ENCODE measurements at places on chromosomes 6 and 20. TPM values are rescaled to one million over a fixed set of nuclear protein-coding genes. Genes with fewer than 3 reads are reported as not detected.

The GRM4 gene
- not detected for total RNA-seq

DNA sequence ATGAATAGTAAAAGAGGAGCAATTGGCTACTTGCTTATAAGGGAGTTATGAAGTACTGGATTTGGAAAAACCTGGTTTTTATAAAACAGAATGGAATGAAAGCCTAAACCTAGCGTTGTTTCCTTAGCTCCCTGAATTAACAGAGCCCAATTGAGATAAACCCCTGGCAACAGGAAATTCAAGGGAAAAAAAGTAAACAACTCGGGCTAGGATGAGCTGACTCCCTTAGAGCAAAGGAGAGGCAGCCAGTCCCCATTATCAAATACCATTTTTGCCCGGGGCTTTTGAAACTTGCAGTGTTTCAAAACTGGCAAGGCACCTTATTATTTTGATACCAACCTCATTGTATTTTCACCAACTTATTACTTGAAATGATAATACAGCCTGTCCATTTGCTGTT lies 587.5 kb downstream of the CD109 start:
- DNase-seq = no peak

The CDKN1A gene
- total RNA-seq = 39.5 TPM

GRCh38 chr20:25336561-25337422 lies 53.8 kb downstream of the ABHD12 start:
- no peak for DNase-seq

The ARHGAP40 gene
- total RNA-seq = not detected

Data from activated CD4-positive, alpha-beta T cell treated with anti-CD3 and anti-CD28 coated beads, Interleukin-2, amount 10 ng/mL, durations not matched to agents 7 days and 5 days (primary cell).